ENCODE measurements at places on chromosomes 5 and 9.
A peak's percentile ranks its signal among the peaks of the same experiment; 100 is the strongest.

- DNase-seq = no peak
These were observed 11.3 kb upstream of the MIER3 start for GRCh38 chr5:56963246-56963645.

GRCh38 chr9:78856144-78856543 lies 559.2 kb downstream of the PSAT1 start:
- no peak for DNase-seq

- DNase-seq = peak; percentile 40
These were observed 16.3 kb downstream of the MAPKAP1 start for GRCh38 chr9:125690679-125691078.

DNA sequence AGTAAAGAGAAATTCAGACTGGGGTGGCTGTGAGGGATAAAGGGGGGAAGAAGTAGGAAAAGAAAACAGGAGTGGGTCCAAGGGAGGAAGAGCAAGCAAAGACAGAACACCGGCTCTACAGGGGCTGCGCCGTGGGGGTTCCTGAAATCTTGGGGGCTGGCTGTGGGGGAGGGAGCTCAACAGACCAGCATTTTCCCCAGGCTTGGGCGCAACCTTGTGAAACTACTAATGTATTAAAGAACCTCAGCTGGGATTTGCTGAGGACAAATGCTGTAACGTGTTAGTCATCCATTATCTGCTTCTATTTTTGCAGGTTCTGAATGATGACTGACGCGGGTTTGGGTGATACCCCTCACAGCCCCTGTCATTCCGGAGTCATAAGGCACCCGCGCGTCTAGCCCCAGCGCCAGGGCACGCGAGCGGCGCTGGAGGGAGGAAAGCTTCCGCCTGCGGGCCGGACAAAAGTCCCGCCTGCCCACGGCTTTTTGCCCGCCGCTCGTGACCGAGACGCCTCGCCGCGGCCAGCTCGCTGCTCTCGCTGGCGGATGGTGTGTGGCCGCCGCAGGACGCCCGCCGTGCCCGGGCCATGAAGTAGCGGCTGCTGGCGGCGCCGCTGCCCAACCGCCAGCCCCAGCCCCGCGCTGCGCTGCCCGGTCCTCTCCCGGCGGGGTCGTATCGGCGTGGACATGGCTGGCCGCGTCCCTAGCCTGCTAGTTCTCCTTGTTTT lies 110.6 kb downstream of the PAM start:
- DNase-seq = peak; percentile 81

DNA sequence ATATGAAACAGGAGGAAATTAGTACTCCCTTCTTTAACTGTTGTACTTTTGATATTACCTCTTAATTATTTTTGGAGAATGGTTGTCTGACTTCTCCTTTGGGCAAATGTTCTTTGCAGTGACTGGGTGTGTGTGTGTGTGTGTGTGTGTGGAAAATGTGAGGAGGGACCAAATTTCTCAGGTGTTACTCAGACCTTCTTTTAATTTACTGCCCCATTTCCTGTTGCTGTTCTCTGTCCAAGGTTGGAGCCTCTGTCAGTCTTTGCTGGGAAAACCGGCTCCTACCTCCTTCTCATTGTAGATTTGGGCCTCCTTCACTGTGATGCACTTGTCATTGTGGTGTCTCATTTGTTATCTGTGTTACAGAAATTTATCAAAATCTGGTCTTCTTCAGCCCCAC lies 68.4 kb downstream of the PBX3 start:
- peak; percentile 66 for DNase-seq

DNA sequence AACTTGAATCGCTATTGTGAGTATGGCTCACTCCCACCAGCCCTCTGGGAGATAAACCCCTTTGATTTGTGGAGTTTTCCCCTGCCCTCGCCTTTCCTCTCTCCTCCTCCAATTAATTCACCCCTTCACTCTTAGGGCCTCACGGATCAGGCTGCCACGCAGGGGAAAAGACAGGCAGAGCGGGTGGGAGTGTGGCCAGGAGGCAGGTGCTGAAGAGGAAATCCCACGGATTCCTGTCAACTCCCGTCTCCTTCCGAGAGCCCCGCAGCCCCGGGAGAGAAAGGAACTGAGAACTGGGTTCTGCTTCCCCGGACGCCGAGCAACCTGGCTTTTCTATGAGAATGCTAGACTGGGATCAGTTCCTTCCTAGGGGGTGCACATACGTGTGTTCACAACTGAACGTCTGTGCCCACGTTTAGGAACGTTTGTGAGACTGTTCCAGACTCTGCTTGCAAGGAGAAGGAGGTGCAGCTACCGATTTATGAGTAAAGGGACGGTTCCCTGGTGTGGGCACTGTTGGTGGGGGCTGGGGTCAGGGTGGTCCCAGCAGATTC lies 314.5 kb upstream of the TLE4 start:
- peak; percentile 47 for DNase-seq

DNA sequence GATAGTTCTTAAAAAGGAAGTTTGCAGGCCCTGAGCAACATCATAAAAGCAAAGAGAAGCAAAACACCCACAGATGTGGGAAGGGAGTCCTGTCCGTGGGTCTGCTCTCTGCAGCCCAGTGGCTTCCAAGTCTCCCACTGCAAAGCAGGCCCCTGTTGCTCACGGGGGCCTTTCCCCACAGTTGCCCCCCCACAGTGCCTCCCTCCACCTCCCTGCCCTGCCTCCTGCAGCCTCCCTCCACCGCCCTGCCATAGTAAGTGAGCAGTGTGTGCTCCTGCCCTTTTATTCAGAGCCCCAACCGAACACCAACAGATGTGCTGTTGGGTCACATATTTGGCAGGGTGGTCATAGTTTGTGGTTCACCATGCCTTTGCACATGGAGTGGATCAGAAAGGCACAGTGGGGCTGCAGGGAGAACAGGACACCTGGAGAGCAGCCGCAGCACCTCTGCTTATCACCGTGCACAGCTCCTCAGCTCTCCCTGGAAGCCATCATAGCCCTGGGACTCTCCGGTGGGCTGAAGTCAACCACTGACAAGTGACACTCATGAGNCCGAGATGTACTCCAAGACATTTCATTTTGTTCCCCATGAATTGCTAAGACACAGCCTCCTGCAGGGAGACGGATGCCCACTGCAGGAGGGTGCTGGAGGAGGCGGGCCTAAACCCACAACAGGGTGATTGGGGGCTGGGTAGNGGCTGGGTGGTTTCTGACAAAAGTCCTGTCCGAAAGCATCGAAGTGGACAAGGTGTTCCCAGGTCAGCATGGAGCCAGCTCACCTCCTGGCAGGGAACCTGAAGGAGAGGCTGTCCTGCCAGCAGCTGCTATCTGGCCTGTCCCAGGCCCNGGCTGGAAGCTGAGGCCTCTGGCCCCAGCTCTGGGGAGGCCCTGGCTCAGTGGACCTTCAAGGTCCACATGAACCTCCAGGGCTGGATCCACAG lies 278.9 kb downstream of the GADD45G start:
- DNase-seq = no peak

GRCh38 chr5:73384861-73385260 lies 63.7 kb downstream of the FOXD1 start:
- DNase-seq = no peak

- DNase-seq = no peak
These were observed 40.9 kb downstream of the CACNA1B start for GRCh38 chr9:137918331-137919094.

DNA sequence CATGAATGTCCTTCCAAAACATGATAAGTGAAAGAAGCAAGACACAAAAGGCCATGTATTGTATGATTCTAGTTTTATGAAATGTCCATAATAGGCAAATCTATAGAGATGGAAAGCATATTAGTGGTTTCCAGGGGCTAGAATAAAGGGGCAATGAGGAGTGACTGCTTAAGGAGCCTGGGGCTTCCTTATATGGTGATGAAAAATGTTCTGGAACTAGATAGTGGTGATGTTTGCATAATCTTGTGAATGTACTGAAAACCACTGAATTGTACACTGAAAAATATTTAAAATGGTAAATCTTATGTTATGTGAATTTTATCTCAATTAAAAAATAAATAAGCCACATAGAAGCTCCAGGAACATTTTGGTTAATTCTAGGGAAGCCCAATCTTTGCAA lies 144.4 kb upstream of the ANKRD55 start:
- peak; percentile 56 for DNase-seq

GRCh38 chr5:151670083-151670686 lies 16.5 kb downstream of the SPARC start:
- peak; percentile 97 for DNase-seq

GRCh38 chr9:90568667-90569066 lies 74.0 kb downstream of the DIRAS2 start:
- DNase-seq = no peak

GRCh38 chr5:113005454-113005853 lies 28.9 kb downstream of the DCP2 start:
- peak; percentile 80 for DNase-seq

DNA sequence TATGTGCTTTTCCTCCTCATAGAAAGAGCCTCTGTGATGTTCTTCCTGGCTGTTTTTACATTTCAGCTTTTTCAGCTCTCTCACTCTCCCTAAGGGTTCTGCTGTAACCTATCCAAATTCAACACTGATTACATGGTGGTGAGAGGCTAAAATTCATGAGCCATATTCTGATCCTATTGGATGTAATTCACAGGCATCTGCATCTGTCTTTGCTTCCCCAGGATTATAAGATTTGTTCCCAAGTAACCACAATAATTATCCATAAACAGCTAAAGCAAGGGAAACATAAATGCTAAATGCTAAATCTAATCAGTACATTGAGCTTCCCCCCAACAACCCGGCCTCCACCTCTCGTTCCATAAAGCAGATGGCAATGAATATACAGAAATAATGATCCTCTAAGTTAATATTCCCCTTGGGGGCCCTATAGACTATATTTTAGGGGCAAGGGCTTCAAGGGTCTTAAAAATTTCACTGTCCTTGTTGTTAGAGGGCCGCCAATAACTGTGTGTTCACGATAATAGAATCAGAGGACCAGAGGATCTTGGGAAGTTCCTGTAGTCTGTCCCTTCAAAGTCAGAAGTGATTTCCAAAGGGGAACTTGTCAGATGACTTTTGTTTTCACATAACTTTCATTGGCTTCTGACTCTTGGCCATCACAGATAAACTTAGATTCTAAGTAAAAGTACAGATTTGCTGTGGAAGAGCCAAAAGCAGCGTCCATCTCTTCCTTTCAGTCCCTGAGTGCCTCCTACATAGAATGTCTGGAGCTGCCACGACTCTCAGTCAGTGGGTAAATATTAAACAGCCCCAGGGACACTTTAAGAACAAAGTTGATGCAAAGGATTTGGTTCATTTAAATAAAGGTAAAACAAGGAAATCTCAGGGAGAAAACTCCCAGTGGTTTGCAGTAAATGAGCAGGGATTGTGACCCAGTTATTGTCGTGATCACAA lies 125.6 kb downstream of the ALDH1A1 start:
- DNase-seq = no peak

DNA sequence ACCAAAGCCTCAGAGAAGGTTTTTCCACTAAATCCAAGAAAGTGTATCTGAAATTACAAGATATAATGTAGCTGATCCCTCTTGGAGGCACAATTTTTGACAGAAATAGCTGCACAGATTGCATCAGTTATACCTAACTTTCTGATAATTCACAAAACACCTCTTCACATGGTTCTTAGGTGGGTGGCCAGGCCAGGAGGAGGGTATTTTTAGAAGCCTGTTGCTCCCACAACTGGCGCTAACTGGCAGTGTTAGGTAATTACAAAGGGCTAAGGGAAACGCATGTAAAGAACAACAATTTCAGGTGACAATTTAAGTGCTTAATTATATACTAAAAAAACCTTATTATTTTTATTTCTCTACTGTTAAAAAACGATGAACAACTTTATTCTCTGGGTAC lies 247.9 kb downstream of the BNC2 start:
- DNase-seq = no peak

GRCh38 chr5:41809128-41809527 lies 61.1 kb downstream of the OXCT1 start:
- no peak for DNase-seq

GRCh38 chr9:113589890-113590289 lies 126.4 kb downstream of the RGS3 start:
- DNase-seq = peak; percentile 41

DNA sequence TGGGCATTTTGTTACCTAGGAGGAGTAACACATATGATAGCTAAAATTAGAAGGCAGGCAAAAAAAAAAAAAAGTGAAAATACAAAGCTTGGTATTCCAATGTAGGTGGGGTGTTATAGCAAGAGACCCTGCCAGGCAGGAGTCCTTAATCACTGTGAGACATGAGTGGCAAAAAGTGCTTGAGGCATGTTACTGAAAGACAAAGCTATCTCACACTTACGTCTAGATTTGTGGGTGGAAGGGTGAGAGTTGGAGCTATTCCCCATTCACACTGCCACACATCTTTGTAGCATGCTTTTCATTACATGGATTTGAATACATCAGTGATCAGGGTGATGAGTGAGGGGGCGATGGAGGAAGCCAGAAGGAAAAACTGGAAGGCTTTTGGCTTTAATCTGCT lies 2.6 kb upstream of the PLPPR1 start:
- DNase-seq = no peak

- no peak for DNase-seq
These were observed 72.3 kb downstream of the IQGAP2 start for GRCh38 chr5:76475385-76475784.

- DNase-seq = peak; percentile 84
These were observed 2.5 kb downstream of the KDM3B start for GRCh38 chr5:138354926-138355378.

DNA sequence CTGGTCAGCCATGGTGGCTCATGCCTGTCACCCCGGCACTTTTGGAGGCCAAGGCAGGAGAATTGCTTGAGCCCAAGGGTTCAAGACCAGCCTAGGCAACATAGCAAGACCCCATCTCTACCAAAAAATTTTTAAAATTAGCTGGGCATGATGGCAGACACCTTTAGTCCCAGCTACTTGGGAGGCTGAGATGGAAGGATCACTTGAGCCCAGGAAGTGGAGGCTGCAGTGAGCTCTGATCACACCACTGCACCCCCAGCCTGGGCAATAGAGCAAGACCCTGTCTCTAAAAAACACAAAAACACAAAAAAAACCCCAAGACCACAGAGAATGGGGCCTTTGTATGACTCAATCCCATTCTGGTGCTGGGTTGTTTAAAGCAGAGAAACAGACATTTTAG lies 44.0 kb downstream of the MED27 start:
- no peak for DNase-seq

DNA sequence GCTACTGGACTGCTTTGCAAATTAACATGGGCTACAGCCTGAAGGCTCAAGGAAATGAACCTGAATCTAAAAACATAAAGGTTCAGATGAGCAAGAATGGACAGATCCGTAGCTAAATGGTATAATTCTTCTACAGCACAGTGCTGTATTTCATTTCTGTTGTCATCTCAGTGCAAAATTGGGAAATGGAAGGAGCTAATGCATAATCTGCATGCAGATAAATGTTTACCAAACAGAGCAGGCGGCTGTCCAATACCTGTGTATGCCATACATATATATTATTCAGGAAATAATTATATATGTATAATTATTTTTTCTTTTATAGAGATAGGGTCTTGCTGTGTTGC lies 4.3 kb upstream of the HSPA9 start:
- DNase-seq = no peak

DNA sequence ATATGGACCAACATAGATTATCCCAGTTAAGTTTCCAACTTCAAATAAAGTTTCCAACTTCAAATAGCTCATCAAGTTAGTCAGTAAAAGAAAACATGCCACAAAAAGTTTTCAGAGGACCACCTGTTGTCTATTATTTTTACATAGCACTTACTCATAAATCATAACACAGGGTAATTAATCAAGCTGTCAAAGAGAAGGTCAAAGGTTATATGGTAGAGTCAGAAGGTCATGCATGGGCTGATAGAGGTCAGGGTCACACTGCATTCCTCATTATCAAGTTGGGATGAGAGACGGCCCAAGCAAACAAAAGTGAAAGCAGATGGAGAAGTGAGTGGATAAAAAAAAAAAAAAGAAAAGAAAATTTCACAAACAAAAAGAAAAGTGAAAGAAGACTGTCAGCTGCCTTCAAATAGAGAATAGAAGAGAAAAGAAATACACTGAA lies 145.5 kb upstream of the POU5F2 start:
- DNase-seq = peak; percentile 20
